ENCODE measurements at places on chromosomes 16 and 17. TPM values are rescaled to one million over a fixed set of nuclear protein-coding genes. Genes with fewer than 3 reads are reported as not detected.

USH1G gene
- not detected for total RNA-seq

GRCh38 chr17:76271669-76272540 is 6.8 kb downstream of the UBALD2 start:
- DNase-seq: peak; percentile 73

GRCh38 chr16:10202649-10203048 is 20.4 kb upstream of the GRIN2A start:
- peak; percentile 65 for DNase-seq

GRCh38 chr16:67666559-67667452 is at the start of the genes C16orf86 and ENKD1:
Gene C16orf86, plus strand, starts transcription at chr16:67666814. Its CDS starts 157 bp downstream, at chr16:67666971.
Gene ENKD1, minus strand, starts transcription at chr16:67666750. Its CDS starts 308 bp downstream, at chr16:67666442.
- DNase-seq: peak; percentile 95

DNA sequence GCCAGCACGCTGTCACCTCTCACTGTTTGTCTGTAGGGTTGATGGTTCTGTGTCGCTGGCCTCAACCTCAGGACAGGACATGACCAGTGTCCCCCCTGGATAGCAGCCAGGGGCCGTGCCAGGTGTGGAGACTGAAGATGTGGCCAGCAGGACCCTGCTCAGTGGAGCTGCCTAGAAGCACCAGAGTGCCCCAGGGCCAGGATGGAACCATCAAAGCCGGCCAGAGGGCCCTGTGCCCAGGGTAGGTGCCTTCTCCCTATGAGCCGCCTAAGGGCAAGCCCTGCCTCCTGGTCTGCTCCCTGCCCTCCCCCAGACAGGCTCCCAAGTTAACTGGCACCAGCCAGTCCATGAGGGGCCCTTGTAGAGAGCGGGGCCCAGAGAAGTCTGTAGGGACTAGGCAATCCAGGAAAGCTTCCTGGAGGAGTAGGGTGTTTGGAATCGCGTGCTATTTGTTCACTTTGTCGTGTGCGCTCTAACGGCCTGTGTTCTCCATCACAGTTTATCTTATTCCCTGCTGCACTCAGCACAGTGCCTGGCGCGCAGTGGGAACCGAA is 546 bp upstream of the NDUFB10 start:
- no peak for DNase-seq

DNA sequence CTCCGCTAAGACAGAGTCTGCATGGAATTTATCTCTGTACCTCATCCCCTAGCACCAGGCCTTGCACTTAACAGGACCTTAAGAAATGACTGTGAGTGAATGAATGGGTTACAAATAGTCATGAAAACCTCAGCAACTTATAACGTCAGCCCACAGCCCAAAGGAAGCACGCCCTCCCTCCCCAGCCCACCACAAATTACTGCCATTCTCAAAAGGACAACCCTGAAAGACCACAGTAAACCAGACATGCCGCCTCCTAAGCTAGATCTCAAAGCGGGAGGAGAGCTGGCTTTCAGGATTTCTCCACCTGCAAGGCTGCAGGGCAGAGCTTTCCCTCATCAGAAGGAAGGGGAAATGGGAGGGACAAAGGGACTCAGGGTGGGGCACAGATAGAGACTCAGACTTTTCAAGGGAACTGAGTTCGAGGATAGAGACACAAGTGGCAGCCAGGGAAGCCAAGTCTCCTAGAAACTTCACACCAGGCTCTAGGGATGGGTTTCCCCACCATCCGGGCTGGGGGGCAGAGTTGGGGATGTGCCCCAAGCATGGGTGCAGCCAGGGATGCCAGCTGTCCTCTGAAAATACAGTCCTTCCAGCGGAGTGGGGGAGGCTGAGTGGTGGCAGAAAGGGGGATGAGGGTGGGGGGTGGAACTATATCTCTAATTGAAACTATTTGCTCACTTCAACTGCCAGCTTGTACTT is 56.7 kb downstream of the PLXDC1 start:
- DNase-seq: no peak

DNA sequence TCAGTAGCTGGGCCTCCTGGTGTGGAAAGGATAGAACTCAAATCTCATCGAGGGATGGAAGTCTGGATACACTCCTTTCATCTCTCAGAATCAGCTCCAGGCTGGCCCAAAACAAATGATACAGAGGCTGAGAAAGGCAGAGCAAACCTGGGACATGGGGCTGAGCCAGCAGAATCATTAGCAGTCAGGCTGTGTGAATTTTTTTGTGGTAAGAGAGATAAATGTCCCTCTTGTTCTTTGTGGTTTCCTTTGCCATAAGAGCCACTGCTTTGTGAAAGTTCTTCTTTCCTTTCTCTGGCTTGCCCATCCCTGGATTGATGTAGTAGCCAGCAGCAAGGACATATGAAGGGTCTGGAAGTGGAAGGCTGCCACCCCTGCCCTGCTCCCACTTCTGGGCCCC is 146.2 kb downstream of the CDH13 start:
- DNase-seq: no peak

Data from Karpas-422 (cell line).